ENCODE measurements at places on chromosomes 13 and 19. TPM values are rescaled to one million over a fixed set of nuclear protein-coding genes. Genes with fewer than 3 reads are reported as not detected.

FCGBP gene
- 77.3 TPM for total RNA-seq

- no peaks in the 10 kb centered on the region for H3K36me3 ChIP-seq
- H3K4me3 ChIP-seq, result no peak overlapping the region
- no peak overlapping the region for H3K27ac ChIP-seq
- no peaks in the 10 kb centered on the region for H3K27me3 ChIP-seq
- DNase-seq, result no peak
Observed at GRCh38 chr13:105799155-105799554, 736.3 kb downstream of the EFNB2 start.

- peaks cover 3% of the 10 kb centered on the region for H3K4me1 ChIP-seq
- H3K27me3 ChIP-seq, result no peaks in the 10 kb centered on the region
- peak overlapping the region; percentile 95 for H3K27ac ChIP-seq
- H3K4me3 ChIP-seq, result no peak overlapping the region
Observed at GRCh38 chr19:16070366-16070990, 5.8 kb upstream of the TPM4 start.

DNA sequence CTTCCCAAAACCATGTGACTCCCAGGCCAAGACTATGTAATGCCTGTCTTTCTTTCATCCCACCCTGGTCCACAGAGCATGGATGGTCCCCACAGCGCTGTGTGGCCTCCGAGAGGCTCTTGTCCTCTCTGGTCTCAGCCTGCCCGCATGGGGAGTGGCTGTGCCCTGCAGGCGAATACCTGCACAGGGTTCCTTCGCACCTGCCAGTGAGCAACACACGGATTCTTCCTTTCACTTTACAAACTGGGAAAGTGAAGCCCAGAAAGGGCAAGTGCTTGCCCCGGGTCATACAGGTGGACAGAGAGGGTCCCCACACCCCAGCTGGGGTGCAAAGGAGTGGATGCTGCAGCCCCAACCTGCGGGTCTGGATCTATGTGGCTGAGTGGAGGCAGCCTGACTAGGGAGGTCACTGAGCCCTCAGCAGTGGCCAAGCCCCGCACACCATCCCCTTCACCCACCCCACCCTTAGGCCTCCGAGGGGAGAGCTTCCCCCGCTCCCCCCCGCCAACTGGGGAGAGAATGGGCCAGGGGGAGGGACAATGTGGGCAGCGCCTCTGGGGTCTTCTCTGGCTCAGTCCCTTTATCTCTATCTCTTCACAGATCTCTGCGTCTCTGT lies 747 bp upstream of the MARK4 start:
- no peaks in the 10 kb centered on the region for H3K27me3 ChIP-seq
- no peaks in the 10 kb centered on the region for H3K36me3 ChIP-seq
- H3K4me3 ChIP-seq, result peak overlapping the region; percentile 97
- H3K27ac ChIP-seq, result peak overlapping the region; percentile 88

CDC42EP5 gene
- total RNA-seq, result 40.6 TPM

KLK13 gene
- not detected for total RNA-seq

DNA sequence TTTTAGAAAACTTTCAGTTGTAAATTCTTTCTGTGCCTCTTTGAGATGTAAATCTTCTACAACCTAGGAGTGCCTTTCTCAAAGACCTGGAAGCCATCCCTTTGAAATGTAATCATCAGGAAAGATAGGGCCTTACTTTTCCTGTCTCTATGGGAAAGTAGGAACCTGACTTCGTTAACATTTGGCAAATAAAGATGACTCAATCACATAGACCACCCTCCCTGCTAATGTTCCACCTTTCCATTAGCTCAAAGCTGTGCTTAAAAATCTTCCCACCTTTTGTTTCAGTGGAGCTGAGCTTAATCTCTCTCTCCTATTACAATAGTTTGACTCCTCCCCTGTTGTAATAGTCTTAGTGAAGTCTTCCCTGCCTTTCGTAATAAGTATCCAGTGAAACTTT lies 247.7 kb downstream of the OLFM4 start:
- H3K4me1 ChIP-seq, result no peaks in the 10 kb centered on the region
- no peaks in the 10 kb centered on the region for H3K27me3 ChIP-seq
- H3K4me3 ChIP-seq, result no peak overlapping the region

ZNF793 gene
- 7.2 TPM for total RNA-seq

- no peaks in the 10 kb centered on the region for H3K27me3 ChIP-seq
- H3K4me1 ChIP-seq, result no peaks in the 10 kb centered on the region
- no peak for DNase-seq
- no peaks in the 10 kb centered on the region for H3K36me3 ChIP-seq
Observed at GRCh38 chr13:49528161-49528560, 32.4 kb downstream of the PHF11 start.

- no peaks in the 10 kb centered on the region for H3K36me3 ChIP-seq
- no peak overlapping the region for H3K27ac ChIP-seq
- no peak overlapping the region for H3K4me3 ChIP-seq
- no peak for DNase-seq
- no peaks in the 10 kb centered on the region for H3K27me3 ChIP-seq
Observed at GRCh38 chr13:72599178-72599743, 128.2 kb downstream of the MZT1 start.

DNA sequence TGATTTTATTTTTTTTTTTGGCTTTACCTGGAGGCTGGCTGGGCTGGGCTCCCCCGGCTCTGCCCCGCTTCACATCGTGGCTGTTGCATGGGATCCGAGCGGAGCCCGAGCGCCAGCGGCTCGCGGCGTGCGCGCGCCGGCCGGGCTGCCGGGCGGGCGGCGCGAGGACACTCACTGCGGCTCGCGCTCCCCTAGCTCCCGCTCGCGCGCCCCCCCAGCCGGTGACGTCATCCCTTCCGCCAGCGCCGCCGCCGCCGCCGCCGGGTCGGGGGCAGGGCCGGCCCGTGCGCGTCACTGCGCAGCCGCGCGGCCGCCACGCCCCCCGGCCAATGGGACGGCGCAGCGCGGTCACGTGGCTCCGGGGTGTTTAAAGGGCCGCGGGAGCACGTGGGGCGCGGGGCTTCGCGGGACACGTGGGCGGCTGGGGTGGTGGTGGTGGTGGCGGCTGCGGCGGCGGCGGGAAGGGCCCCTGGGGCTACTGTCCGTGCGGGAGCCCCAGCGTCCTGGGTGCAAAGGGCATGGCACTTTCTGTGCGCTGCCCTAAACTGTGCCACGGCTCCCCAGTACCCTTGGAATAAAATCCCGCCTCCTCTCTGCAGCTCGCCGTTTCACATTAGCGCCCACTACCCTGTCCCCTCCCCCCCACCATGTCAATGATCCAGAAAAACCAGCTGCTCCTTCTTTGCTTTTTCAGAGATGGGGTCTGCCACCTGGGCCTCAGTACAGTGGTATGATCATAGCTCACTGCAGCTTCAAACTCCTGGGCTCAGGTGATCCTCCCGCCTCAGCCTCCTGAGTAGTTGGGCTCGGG lies at the start of gene PTPRS:
Gene PTPRS (minus strand): TSS at position 176 of the 811 bp plus-strand sequence. CDS start 54,672 bp downstream, outside the sequence.
- peak within 1 kb of the TSS; percentile 76 for H3K4me3 ChIP-seq
- H3K27ac ChIP-seq, result no peak within 1 kb of the TSS
- no peaks in the 10 kb centered on the region for H3K36me3 ChIP-seq
- H3K27me3 ChIP-seq, result peaks cover 3% of the 10 kb centered on the region
- DNase-seq, result peak; percentile 59

DNA sequence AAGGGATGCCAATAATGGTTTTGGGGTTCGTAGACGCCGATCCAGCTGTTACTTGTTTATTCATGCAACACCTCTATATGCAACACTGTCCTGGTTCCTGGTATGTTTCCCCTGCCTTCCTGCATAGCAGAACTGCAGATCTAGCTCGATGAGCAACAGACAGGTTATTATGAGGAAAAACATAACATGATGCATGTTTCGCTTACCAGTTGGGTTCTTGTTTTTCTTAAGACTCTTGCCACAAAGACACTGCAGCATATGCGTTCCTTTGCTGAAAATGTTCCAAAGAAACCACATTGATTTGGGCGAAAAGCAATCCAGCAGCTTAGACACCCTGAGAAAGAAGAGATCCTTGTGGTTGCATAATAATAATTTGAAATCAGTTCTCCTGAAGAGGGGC lies 583 bp downstream of the FGF14 start:
- H3K4me3 ChIP-seq, result peak overlapping the region; percentile 68
- no peak for DNase-seq
- peaks cover 23% of the 10 kb centered on the region for H3K27me3 ChIP-seq
- no peak overlapping the region for H3K27ac ChIP-seq
